Cardiac muscle cell (in vitro differentiated cells and primary cell): ENCODE measurements at places on chromosomes 7 and 10.

DNA sequence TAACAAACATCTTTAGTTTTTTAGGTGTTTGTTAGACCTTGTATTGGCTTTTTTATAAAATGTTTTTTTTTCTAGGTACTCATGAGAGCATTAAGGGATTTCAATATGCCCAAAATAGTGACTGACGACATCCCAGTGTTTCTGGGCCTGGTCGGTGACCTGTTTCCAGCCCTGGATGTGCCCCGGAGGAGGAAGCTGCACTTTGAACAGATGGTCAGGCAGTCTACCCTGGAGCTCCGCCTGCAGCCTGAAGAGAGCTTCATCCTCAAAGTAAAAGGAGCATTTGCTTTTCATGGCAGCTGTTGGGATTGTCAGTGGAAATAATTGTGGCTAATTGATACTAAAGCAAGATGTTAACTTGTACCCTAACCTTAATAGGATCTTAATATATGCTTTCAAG lies 161.5 kb downstream of the DNAH11 start:
- no peak overlapping the region for H3K27ac ChIP-seq
- H3K4me1 ChIP-seq: no peaks in the 10 kb centered on the region
- H3K36me3 ChIP-seq: no peaks in the 10 kb centered on the region
- H3K27me3 ChIP-seq: no peaks in the 10 kb centered on the region
- no peak overlapping the region for H3K4me3 ChIP-seq

DNA sequence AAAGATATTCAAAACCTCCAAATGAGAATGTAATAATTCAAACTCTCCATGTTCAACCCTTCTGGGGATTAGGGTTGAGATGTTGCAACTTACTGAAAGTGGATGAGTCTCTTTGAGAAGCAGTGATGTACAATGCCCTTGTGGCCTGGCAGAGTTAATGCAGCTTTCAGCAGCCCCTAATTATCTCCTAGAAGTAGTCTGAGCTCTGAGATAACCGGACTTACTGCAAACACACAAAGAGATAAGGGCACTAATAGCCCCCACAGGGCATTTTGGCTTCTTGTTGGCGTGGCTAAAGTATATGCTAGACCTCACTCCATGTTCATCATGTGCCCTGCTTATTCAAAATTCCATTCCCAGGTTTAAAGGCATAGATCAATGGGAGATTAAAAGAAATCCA lies 404.7 kb downstream of the NEBL start:
- peaks cover 12% of the 10 kb centered on the region for H3K4me1 ChIP-seq
- no peaks in the 10 kb centered on the region for H3K36me3 ChIP-seq
- no peak overlapping the region for H3K27ac ChIP-seq
- no peaks in the 10 kb centered on the region for H3K27me3 ChIP-seq

DNA sequence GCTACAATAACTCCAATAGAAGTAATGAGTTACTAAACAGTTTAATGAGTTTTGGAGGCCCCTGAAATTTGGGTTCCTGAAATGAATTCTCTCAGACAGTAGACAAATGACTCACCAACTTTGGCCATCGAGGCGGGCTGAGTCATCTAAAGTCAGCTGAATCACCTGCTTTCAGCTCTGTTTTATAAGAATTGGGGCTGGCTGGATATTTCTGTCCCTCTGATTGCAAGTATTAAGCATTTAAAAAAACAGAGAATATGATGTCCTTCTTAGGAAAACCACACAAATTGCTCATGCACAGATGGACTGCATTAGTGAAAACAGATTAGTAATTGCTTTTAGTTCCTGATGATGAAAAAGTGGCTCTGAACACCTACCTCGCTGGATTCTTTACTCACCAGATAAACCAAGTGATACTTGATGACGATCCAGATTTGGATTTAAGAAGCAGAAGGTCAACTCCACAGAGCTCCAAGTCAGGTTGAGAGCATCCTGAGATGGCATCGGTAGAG lies 59.1 kb downstream of the ZNF365 start:
- no peak overlapping the region for H3K27ac ChIP-seq
- no peak for DNase-seq
- no peaks in the 10 kb centered on the region for H3K27me3 ChIP-seq
- H3K4me3 ChIP-seq: no peak overlapping the region
- H3K36me3 ChIP-seq: no peaks in the 10 kb centered on the region

DNA sequence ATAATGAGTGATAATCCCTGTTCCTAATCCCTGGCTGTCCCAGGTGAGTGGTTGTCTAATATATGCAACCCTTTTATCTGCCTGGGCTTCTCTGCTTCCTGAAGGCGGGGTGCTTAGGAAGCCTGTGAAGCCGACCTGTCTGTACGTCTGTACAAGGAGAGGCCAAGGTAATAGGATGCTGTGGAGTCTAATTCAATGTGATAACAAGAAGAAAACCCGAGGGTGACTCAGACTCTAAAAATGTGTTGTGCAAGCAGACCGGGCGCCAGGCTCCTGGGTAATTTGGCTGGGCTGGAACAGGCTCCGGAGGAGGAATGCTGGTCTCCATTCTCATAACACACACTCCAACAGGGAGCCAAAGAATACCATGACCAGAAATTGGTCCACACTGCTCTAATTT lies 43.6 kb downstream of the THNSL1 start:
- no peak overlapping the region for H3K4me3 ChIP-seq
- H3K36me3 ChIP-seq: no peaks in the 10 kb centered on the region
- H3K27ac ChIP-seq: no peak overlapping the region
- no peaks in the 10 kb centered on the region for H3K4me1 ChIP-seq

- no peak overlapping the region for H3K27ac ChIP-seq
- H3K36me3 ChIP-seq: no peaks in the 10 kb centered on the region
- no peak for DNase-seq
- no peaks in the 10 kb centered on the region for H3K4me1 ChIP-seq
- H3K4me3 ChIP-seq: no peak overlapping the region
Measured at GRCh38 chr7:90889210-90889609, 293.1 kb downstream of the CDK14 start.

DNA sequence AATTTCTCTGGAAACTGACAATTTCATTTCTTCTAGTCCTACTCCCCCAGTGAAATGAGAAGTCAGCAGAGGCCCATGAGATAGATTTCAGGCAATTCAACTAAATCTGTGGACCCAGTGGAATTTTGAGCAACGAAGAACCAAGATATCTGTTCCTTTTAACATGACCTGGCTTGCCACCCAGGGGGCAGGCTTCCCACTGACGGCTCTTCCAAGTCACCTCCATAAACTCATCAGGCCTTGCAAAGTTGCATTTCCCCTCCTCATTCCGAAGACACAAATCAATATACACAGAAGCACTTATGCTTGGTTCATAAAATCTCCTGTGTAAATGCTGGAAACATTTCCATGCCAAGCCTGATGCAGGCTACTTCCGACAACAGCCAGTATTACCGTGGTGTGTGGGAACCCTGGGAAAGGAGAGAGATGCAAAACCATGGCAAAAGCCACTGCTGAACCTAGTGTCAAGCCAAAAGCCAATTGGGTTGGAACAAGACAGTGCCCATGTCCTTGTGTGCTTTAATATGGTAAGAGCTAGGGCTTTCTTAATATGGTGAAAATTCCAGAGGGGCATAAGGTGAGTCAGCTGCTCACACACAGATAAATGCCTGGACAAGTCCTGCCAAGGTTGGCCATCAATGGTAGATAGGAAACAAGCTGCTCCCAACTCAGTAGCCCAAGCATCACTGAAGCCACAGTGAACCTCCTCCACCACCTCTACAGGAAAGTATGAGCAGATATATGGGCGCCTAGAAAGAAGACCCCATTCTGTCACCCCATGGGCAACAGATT lies 1.6 kb downstream of the FRMD4A start:
- no peak overlapping the region for H3K27ac ChIP-seq
- H3K4me3 ChIP-seq: no peak overlapping the region
- peaks cover 11% of the 10 kb centered on the region for H3K4me1 ChIP-seq
- no peaks in the 10 kb centered on the region for H3K36me3 ChIP-seq

DNA sequence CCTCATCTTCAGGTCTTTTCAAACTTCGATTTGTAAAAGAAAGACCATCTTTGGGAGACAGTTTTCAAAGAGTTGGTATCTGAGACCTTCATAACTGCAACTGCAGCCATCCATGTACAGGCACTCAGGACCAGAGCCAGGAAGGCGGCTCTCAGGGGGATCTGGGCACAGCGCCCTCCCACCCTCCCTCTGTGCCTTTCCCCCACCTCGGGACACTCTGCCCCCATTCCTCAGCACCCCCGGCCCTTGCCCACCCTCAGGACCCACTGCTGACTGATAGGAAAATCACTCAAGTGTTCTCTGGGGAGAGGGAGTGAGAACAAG lies 143.6 kb downstream of the CUBN start:
- H3K27me3 ChIP-seq: no peaks in the 10 kb centered on the region
- DNase-seq: no peak
- no peak overlapping the region for H3K27ac ChIP-seq

- H3K27me3 ChIP-seq: no peaks in the 10 kb centered on the region
- no peaks in the 10 kb centered on the region for H3K36me3 ChIP-seq
- H3K4me3 ChIP-seq: no peak overlapping the region
- no peak overlapping the region for H3K27ac ChIP-seq
- H3K4me1 ChIP-seq: peaks cover 20% of the 10 kb centered on the region
Measured at GRCh38 chr7:35818513-35818912, 17.7 kb downstream of the SEPTIN7 start.

- peaks cover 24% of the 10 kb centered on the region for H3K4me1 ChIP-seq
- no peak overlapping the region for H3K4me3 ChIP-seq
- no peaks in the 10 kb centered on the region for H3K27me3 ChIP-seq
- H3K36me3 ChIP-seq: no peaks in the 10 kb centered on the region
- H3K27ac ChIP-seq: no peak overlapping the region
Measured at GRCh38 chr7:33895025-33895804, 10.1 kb upstream of the BMPER start.

- no peaks in the 10 kb centered on the region for H3K27me3 ChIP-seq
- no peak overlapping the region for H3K27ac ChIP-seq
- DNase-seq: no peak
- no peaks in the 10 kb centered on the region for H3K36me3 ChIP-seq
- no peaks in the 10 kb centered on the region for H3K4me1 ChIP-seq
- H3K4me3 ChIP-seq: no peak overlapping the region
Measured at GRCh38 chr7:144006692-144007042, 6.5 kb downstream of the OR6B1 start.

DNA sequence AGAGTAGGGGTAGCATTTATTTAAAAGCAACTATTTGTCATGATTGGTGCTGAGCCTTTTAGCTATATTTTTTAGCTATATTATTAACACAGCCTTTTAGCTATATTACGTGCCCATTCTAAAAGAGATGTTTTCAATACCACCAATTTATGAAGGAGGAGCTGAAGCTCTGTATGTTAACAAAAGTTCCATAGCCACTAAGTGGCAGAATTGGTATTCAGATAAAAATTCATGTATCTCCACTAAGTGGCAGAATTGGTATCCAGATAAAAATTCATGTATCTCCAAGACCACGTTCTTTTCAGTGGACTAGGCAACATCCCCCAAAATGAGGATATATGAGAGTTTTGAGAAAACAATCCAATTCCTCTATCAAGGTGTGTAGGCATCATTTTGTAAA lies 268.6 kb downstream of the HGF start:
- peak; percentile 81 for DNase-seq
- H3K4me3 ChIP-seq: no peak overlapping the region
- no peak overlapping the region for H3K27ac ChIP-seq
- no peaks in the 10 kb centered on the region for H3K36me3 ChIP-seq

DNA sequence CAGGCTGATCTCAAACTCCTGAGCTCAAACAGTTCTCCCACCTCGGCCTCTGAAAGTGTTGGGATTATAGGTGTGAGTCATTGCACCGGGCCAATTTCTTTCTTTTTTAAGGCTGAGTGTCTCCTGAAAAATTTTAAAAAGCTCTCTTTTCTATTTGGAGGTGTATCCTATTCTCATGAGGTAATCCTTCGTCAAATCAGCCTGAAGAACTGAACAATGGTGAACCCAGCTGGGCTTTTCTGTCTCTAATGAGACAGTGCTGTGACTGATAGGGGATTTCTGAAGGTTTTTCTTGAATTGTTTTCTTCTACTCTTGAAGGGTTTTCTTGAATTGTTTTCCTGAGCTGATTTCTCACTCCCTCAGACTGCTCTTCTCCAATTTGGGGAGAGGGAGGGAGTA lies 30.9 kb upstream of the CALU start:
- H3K4me1 ChIP-seq: no peaks in the 10 kb centered on the region
- DNase-seq: no peak
- H3K36me3 ChIP-seq: no peaks in the 10 kb centered on the region
- H3K27ac ChIP-seq: no peak overlapping the region
- H3K4me3 ChIP-seq: no peak overlapping the region

GRCh38 chr10:43160046-43160920 lies 22.0 kb downstream of the CSGALNACT2 start:
- no peaks in the 10 kb centered on the region for H3K27me3 ChIP-seq
- H3K27ac ChIP-seq: no peak overlapping the region
- H3K4me1 ChIP-seq: no peaks in the 10 kb centered on the region
- DNase-seq: peak; percentile 54
- H3K4me3 ChIP-seq: no peak overlapping the region
- no peaks in the 10 kb centered on the region for H3K36me3 ChIP-seq

- no peaks in the 10 kb centered on the region for H3K27me3 ChIP-seq
- no peak for DNase-seq
- H3K27ac ChIP-seq: no peak overlapping the region
- no peaks in the 10 kb centered on the region for H3K4me1 ChIP-seq
- no peak overlapping the region for H3K4me3 ChIP-seq
- no peaks in the 10 kb centered on the region for H3K36me3 ChIP-seq
Measured at GRCh38 chr7:98555403-98555802, 61.7 kb upstream of the NPTX2 start.

GRCh38 chr10:114143160-114143559 lies 30.8 kb downstream of the CCDC186 start:
- H3K4me1 ChIP-seq: no peaks in the 10 kb centered on the region
- H3K4me3 ChIP-seq: no peak overlapping the region
- DNase-seq: no peak
- H3K36me3 ChIP-seq: peaks cover 23% of the 10 kb centered on the region

DNA sequence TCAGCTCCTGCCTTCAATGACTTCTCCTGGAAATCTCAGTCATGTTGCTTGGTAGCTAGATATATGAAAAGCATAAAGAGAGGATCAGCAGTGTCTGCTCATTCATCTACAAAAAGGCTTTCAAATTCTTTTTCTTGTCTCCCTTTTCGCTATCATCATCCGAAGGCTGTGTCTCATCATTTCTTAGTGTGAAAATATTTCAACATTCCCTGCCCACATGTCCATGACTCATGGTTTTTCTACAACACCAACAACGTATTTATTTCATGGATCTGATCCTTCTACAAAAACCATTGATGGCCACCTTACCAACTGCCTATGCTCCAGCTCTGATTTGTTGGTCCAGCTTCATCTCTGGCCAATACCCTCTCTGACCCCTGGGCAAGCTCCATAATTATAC lies 472.5 kb upstream of the GHITM start:
- no peaks in the 10 kb centered on the region for H3K36me3 ChIP-seq
- H3K4me3 ChIP-seq: no peak overlapping the region

GRCh38 chr10:122462533-122463465 lies 1.4 kb downstream of the HTRA1 start:
- H3K27ac ChIP-seq: no peak overlapping the region
- peak overlapping the region; percentile 47 for H3K4me3 ChIP-seq
- no peaks in the 10 kb centered on the region for H3K27me3 ChIP-seq
- no peaks in the 10 kb centered on the region for H3K36me3 ChIP-seq
- H3K4me1 ChIP-seq: peaks cover 9% of the 10 kb centered on the region
